ENCODE measurements at places on chromosomes 4 and X. TPM values are rescaled to one million over a fixed set of nuclear protein-coding genes. Genes with fewer than 3 reads are reported as not detected.

HSFX3 gene
- total RNA-seq, result 8.7 TPM

PPARGC1A gene
- total RNA-seq, result 33.4 TPM

KCND1 gene
- 3.3 TPM for total RNA-seq

PSMD10 gene
- 53.4 TPM for total RNA-seq

POLN gene
- 23.7 TPM for total RNA-seq

RTL3 gene
- not detected for total RNA-seq

AVPR2 gene
- 0.74 TPM for total RNA-seq

CYTL1 gene
- total RNA-seq, result 0.39 TPM

MAGEA10 gene
- 6.3 TPM for total RNA-seq

RAB9B gene
- total RNA-seq, result 2.6 TPM

GLUD2 gene
- 135 TPM for total RNA-seq

CYBB gene
- total RNA-seq, result 4.2 TPM

C4orf46 gene
- total RNA-seq, result 14.7 TPM

SPANXN4 gene
- 13.9 TPM for total RNA-seq

PRDM8 gene
- total RNA-seq, result 3.9 TPM

BBS12 gene
- total RNA-seq, result 5.0 TPM

STBD1 gene
- 4.6 TPM for total RNA-seq

OCIAD2 gene
- 15.9 TPM for total RNA-seq

PNMA3 gene
- 35.0 TPM for total RNA-seq

SULT1B1 gene
- 0.31 TPM for total RNA-seq

CXCL5 gene
- 0.16 TPM for total RNA-seq

C1QTNF7 gene
- 8.1 TPM for total RNA-seq

NMU gene
- 4.3 TPM for total RNA-seq

DDIT4L gene
- total RNA-seq, result 1.8 TPM

XAGE5 gene
- total RNA-seq, result 1.2 TPM

FANCB gene
- total RNA-seq, result 2.0 TPM

NKX3-2 gene
- 0.50 TPM for total RNA-seq

LINC00632 gene
- total RNA-seq, result 10.2 TPM

PCYT1B gene
- total RNA-seq, result 23.9 TPM

LARP7 gene
- total RNA-seq, result 40.6 TPM

GYPE gene
- total RNA-seq, result not detected

DEFB131A gene
- not detected for total RNA-seq

TMEM31 gene
- 110 TPM for total RNA-seq

MAP9 gene
- total RNA-seq, result 32.4 TPM

CCKAR gene
- not detected for total RNA-seq

RNF150 gene
- total RNA-seq, result 6.5 TPM

GPRASP2 gene
- 8.4 TPM for total RNA-seq

ZGRF1 gene
- total RNA-seq, result 16.9 TPM

ARFIP1 gene
- total RNA-seq, result 37.0 TPM

OPRPN gene
- not detected for total RNA-seq

CFAP47 gene
- total RNA-seq, result 5.4 TPM

NR0B1 gene
- 60.6 TPM for total RNA-seq

BEND4 gene
- 35.7 TPM for total RNA-seq

MAP3K15 gene
- total RNA-seq, result 2.5 TPM

HS6ST2 gene
- total RNA-seq, result 7.6 TPM

DIPK2B gene
- total RNA-seq, result 5.8 TPM

Measured in testis (tissue), 5 donors.